ENCODE measurements at places on chromosomes 3 and 15. TPM values are rescaled to one million over a fixed set of nuclear protein-coding genes. Genes with fewer than 3 reads are reported as not detected.
A peak's percentile ranks its signal among the peaks of the same experiment; 100 is the strongest.

The ITIH1 gene
- polyA plus RNA-seq: not detected

The ACSBG1 gene
- polyA plus RNA-seq: 0.05 TPM

- H3K27me3 ChIP-seq: peaks cover 24% of the 10 kb centered on the region
- H3K27ac ChIP-seq: no peak overlapping the region
- no peaks in the 10 kb centered on the region for H3K36me3 ChIP-seq
- peak overlapping the region; percentile 48 for H3K4me3 ChIP-seq
- H3K4me1 ChIP-seq: peaks cover 37% of the 10 kb centered on the region
Measured at GRCh38 chr3:44208568-44208967, 33.1 kb upstream of the TOPAZ1 start.

DNA sequence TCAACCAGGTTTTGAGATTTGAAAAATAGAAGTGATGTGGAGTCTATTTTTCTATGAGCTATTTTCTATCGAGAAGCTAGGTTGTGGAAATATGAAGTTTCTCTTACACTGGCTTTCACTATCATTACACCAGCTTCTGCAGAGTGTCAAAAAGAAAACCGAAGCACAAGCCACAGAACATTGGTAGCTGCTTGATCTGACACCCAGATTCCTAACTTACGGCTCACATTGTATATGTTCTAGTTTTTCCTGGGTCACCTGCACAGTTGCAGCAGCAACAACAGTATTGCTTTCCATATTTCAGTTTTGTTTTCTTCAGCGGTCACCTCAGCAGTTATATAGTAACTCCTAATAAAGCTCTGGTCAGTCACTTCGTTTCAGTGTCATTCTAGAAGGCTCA lies 790.1 kb downstream of the PLOD2 start:
- no peaks in the 10 kb centered on the region for H3K4me1 ChIP-seq
- H3K27ac ChIP-seq: no peak overlapping the region
- no peaks in the 10 kb centered on the region for H3K27me3 ChIP-seq
- DNase-seq: no peak
- no peak overlapping the region for H3K4me3 ChIP-seq

DNA sequence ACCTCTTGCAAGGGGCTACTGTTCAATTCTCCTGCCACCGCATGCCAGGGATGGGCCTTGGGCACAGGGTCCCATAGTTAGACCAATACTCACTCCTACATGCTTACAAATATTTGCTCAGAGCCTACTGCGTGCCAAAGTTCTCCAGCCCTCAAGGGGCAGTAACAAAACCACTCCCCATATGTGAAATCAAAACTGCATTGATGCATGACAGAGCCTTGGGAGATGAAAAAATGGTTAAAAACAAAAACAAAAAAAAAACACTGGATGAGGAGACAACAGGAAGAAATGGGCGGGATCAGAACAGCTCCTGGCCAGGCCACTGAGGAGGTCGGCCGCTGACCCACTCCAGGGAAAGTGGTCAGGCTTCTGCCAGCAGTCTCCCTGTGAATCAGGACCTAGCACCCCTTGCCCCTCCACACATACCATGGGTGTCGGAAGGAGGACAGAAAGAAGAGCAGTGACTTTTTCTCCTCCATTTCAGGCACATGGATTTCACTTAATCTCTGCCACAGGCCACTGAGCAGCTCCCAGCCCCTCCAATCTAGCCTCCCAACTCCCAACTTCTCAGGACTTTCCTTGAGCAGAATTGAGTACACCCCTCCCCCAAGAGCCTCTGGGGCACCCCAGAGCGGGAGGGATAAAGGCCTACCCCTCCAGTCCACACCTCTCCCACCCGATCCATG lies 2.8 kb downstream of the PLXNB1 start:
- H3K27ac ChIP-seq: no peak overlapping the region
- DNase-seq: no peak
- H3K4me1 ChIP-seq: peaks cover 13% of the 10 kb centered on the region
- H3K4me3 ChIP-seq: peak overlapping the region; percentile 53

DNA sequence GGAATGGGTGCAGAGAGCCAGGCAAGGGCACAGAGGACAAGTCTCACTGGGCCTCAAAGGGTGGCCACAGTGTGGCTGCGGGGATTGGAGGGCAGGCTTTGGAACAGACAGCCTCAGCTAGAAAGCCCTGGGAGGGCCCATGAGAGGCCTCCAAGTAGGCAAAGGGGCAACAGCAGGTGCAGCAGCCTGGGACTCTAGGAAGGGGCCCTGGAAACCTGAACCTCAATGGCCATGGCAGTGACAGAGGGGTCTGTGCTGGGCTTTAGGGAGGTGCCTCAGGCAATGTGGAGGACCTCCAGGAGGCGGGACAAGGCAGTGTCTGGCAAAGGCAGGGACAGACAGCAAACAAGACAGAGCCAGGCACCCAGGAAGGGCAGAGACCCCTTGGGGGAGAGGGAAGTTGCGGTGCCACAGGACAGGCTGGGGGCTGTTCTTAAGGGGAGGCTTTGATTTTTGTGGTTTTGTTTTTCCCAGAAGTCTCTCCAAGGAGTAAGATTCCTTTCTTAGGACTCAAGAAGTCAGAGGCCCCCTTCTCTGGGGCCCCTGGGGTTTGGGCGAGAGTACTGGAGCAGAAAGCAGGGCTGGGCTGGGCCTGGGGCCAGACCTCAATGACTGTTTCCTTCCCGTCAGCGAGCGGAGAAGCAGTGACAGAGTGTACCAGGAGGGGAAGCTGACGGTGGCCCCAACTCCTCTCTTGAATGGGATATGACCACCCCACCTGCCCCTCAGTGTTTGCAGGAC lies 9.7 kb downstream of the STOML1 start:
- no peak for DNase-seq
- H3K27me3 ChIP-seq: no peaks in the 10 kb centered on the region
- H3K4me1 ChIP-seq: peaks cover 27% of the 10 kb centered on the region
- H3K36me3 ChIP-seq: peaks cover 19% of the 10 kb centered on the region
- peak overlapping the region; percentile 68 for H3K4me3 ChIP-seq

GRCh38 chr15:49428409-49429095 lies 5.5 kb downstream of the FGF7 start:
- H3K27ac ChIP-seq: no peak overlapping the region
- no peak for DNase-seq
- no peaks in the 10 kb centered on the region for H3K4me1 ChIP-seq

The ASB14 gene
- polyA plus RNA-seq: 0.90 TPM

GRCh38 chr3:157175691-157176507 lies 16.0 kb upstream of the CCNL1 start:
- DNase-seq: no peak
- H3K4me3 ChIP-seq: peak overlapping the region; percentile 91
- peak overlapping the region; percentile 98 for H3K27ac ChIP-seq
- H3K36me3 ChIP-seq: peaks cover 11% of the 10 kb centered on the region

GRCh38 chr3:46460051-46460450 lies 4.7 kb downstream of the LTF start:
- H3K27ac ChIP-seq: no peak overlapping the region
- no peak for DNase-seq
- H3K4me3 ChIP-seq: no peak overlapping the region
- H3K27me3 ChIP-seq: peaks cover 30% of the 10 kb centered on the region

- peaks cover 2% of the 10 kb centered on the region for H3K27me3 ChIP-seq
- DNase-seq: no peak
- H3K36me3 ChIP-seq: no peaks in the 10 kb centered on the region
- no peak overlapping the region for H3K27ac ChIP-seq
- H3K4me3 ChIP-seq: no peak overlapping the region
Measured at GRCh38 chr3:121998611-121999473, 23.2 kb downstream of the ILDR1 start.

The ALDH1L1 gene
- polyA plus RNA-seq: not detected

GRCh38 chr15:39200586-39200985 lies 380.3 kb upstream of the THBS1 start:
- H3K4me3 ChIP-seq: no peak overlapping the region
- no peak for DNase-seq
- H3K27ac ChIP-seq: no peak overlapping the region
- H3K4me1 ChIP-seq: no peaks in the 10 kb centered on the region
- peaks cover 5% of the 10 kb centered on the region for H3K27me3 ChIP-seq

- H3K27me3 ChIP-seq: peaks cover 20% of the 10 kb centered on the region
- H3K4me3 ChIP-seq: no peak overlapping the region
- H3K27ac ChIP-seq: no peak overlapping the region
- no peaks in the 10 kb centered on the region for H3K36me3 ChIP-seq
Measured at GRCh38 chr3:32004113-32004765, 22.7 kb downstream of the ZNF860 start.

DNA sequence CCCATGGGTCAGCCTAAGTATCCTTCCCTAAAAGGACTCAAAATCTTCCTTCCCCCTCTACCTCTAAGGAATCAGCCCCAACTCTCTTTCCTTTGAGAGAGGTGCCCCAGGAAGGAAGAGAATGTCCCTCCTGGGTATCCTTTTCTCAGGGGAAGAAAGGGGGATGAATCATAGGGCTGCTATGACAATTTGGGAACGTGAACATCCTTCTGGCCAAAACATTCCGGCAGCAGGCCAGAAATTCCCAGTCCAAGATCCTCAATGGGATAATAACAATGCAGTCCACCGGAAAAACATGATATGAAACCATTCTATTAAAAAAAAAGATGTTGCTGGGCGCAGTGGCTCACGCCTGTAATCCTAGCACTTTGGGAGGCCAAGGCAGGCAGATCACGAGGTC lies 50.8 kb upstream of the CACNA2D3 start:
- no peak overlapping the region for H3K4me3 ChIP-seq
- no peaks in the 10 kb centered on the region for H3K4me1 ChIP-seq
- DNase-seq: no peak
- peaks cover 4% of the 10 kb centered on the region for H3K27me3 ChIP-seq
- no peak overlapping the region for H3K27ac ChIP-seq

The OR5K2 gene
- polyA plus RNA-seq: not detected

The PDZRN3 gene
- not detected for polyA plus RNA-seq

The WDR72 gene
- polyA plus RNA-seq: not detected

DNA sequence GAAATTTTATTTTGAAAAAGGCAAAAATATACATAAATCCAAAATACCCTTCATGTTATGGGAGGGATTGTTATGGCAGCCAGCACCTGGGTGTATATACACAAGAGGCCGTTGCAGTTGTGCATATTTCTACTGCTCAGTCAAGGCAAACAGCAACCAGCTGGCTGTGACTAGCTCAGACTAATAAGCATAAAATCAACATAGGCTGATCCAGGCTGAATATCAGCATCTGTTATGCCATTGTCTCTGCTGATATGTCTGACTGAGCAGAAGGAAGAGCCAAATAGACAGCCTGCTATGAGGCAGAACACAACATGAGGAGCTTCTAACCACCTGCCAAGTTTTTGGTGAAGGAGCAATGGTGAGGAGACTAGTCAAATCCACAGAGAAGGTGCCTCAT lies 457.5 kb upstream of the ALCAM start:
- no peak for DNase-seq
- H3K4me1 ChIP-seq: no peaks in the 10 kb centered on the region
- H3K36me3 ChIP-seq: no peaks in the 10 kb centered on the region
- H3K27me3 ChIP-seq: no peaks in the 10 kb centered on the region

- H3K4me1 ChIP-seq: peaks cover 78% of the 10 kb centered on the region
- H3K27me3 ChIP-seq: no peaks in the 10 kb centered on the region
- H3K27ac ChIP-seq: no peak overlapping the region
- H3K36me3 ChIP-seq: no peaks in the 10 kb centered on the region
- H3K4me3 ChIP-seq: no peak overlapping the region
Measured at GRCh38 chr3:12629560-12629959, 34.4 kb downstream of the RAF1 start.

The NPAP1 gene
- polyA plus RNA-seq: not detected

The TPRG1 gene
- 10.6 TPM for polyA plus RNA-seq

GRCh38 chr15:50907601-50908208 lies 778 bp upstream of the AP4E1 start:
- no peaks in the 10 kb centered on the region for H3K36me3 ChIP-seq
- peak; percentile 41 for DNase-seq
- no peaks in the 10 kb centered on the region for H3K27me3 ChIP-seq

DNA sequence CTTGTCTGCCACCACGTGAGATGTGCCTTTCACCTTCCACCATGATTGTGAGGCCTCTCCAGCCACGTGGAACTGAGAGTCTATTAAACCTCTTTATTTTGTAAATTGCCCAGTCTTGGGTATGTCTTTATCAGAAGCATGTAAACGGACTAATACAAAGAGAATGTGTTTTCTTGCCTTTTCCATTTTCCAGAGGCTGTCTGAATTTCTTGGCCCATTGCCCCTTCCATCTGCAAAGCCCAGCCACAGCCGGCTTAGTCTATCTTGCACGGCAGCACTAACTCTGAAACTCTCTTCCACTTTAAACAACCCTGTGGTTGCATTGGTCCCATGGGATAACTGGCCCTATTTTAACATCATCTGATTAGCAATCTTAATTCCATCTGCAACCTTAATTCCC lies 215.3 kb downstream of the LRTM1 start:
- H3K27ac ChIP-seq: no peak overlapping the region
- no peak for DNase-seq
- H3K27me3 ChIP-seq: peaks cover 8% of the 10 kb centered on the region
- no peaks in the 10 kb centered on the region for H3K4me1 ChIP-seq

The IRAK2 gene
- 2.9 TPM for polyA plus RNA-seq

The CASR gene
- not detected for polyA plus RNA-seq

DNA sequence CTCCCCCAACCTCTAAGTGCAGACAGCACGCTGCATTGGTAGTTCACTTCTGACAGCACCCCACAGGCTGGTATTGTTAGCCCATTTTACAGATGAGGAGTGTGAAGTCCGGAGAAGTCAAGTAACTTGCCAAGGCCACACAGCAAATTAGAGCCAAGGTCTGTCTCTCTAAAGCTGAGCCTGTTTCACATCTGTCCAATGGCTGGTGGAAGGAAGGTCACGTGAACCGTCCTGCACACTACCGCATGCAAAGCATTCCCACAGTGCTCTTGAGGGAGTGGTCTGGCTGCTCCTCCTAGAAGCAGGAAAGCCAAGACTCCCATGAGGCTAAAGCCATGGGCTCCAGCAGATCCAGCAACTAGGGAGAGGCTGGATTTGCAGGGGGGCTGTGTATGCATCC lies 50.0 kb downstream of the MGLL start:
- no peak for DNase-seq
- peaks cover 1% of the 10 kb centered on the region for H3K27me3 ChIP-seq
- H3K27ac ChIP-seq: no peak overlapping the region
- peaks cover 16% of the 10 kb centered on the region for H3K4me1 ChIP-seq
- no peak overlapping the region for H3K4me3 ChIP-seq
- H3K36me3 ChIP-seq: no peaks in the 10 kb centered on the region

DNA sequence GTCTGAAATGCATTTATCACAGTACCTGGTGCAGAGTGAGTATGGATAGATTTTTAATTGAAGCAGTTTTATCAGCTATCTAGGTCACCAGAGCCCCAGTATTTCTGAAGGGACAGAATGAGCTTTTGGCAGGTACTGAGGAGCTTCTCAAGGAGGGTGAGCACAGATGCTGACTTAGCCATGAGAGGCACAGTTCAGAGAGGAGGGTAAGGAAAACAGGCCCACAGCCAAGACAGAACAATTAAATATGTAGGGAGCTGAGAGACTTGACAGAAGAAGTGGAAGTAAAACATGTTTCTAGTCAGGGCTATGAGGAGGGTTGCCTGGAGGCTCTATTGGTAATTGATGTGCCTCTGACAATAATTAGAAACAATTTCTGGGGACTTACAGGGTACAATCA lies 20.1 kb downstream of the ZNF80 start:
- no peaks in the 10 kb centered on the region for H3K27me3 ChIP-seq
- no peak for DNase-seq
